Fibroblast of skin of scalp (primary cell): ENCODE measurements at places on chromosomes 12 and 14.

DNA sequence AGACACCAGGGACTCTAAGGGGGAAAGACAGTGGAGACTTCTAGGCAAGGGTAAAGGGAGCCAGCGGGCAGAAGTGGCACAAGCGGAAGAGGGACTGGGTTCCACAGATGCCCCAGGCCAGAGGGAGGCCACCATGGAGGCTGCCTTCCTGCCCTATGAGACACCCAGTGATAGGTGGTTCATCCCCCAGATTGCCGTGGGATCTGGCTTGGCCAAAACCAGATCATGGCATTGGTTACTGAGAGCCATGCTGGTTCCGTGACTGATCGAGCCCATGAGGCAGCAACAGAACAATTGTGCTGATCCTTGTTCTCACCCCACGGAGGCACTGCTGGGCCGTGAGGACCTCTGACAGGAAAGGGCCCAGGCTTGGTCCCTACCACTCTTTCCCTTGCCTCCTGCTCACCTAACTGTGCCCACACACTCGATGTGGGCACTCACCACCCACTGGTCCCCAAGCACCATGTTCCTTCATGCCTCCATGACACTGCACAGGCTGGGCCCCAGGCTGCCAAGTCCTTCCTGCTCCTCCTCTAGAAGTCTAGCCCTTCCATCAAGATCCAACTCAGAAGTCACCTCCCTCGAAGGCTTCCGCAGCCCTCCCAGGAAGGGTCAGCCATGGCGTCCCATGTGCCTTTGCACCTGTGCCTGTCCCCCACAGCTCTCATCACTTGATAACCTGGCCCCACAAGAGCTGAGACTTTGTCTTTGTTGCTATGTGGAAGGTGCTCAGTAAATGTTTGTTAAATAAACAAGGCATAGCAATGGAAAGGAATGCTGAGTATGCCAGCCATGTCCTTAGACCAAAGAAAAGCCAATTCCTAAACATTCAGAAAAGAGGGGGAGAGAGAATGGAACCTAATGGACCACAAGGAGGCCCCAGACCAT, 7.3 kb downstream of the KRT79 start:
- DNase-seq = peak; percentile 13

DNA sequence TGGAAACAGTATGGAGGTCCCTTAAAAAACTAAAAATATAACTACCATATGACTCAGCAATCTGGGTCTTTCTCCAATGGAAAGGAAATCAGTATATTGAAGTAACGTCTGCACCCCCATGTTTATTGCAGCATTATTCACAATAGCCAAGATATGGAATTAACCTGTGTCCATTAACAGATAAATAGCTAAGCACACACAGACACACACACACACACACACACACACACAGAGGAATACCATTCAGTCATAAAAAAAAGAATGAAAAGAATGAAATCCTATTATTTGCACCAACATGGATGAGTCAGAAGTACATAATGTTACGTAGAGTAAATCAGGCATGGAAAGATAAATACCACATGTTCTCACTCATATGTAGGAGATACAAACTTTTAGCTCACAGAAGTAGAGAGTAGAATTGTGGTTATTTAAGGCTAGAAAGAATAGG, 4.7 kb downstream of the KLRK1 start:
- peak; percentile 83 for DNase-seq

DNA sequence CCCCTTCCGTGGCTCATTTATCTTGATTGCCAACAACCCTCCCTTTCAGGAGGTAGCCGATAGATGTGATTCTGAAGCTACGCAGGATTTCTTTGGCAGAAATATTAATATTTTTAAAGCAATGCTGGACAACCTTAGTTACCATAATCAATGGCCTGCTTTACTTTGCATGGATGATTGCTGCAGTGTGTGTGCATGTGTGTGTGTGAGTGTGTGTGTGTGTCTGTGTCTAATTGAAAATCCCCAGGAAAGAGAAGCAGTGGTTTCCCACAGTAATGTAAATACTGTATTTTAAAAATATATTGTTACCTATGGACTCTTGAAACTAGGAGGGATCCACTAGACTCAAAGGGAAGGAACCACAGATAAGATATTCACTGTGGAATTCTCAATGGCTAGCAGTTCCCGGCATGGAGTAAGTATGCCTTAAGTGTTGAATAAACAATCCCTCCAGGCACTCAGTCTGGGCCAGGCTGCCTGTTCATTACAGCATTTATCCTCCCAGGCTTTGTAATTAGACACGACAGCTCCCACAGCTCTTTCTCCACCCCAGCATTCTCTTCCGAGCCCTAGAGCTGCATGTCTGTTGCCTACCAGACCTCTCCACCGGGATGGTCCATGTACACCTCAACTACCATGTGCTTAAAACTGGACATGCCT, 22.5 kb upstream of the C14orf132 start:
- DNase-seq = peak; percentile 25

- no peak for DNase-seq
These were observed 28.1 kb downstream of the CRADD start for GRCh38 chr12:93705237-93705636.

GRCh38 chr14:71550367-71550766, 381.9 kb upstream of the RGS6 start:
- DNase-seq = no peak

DNA sequence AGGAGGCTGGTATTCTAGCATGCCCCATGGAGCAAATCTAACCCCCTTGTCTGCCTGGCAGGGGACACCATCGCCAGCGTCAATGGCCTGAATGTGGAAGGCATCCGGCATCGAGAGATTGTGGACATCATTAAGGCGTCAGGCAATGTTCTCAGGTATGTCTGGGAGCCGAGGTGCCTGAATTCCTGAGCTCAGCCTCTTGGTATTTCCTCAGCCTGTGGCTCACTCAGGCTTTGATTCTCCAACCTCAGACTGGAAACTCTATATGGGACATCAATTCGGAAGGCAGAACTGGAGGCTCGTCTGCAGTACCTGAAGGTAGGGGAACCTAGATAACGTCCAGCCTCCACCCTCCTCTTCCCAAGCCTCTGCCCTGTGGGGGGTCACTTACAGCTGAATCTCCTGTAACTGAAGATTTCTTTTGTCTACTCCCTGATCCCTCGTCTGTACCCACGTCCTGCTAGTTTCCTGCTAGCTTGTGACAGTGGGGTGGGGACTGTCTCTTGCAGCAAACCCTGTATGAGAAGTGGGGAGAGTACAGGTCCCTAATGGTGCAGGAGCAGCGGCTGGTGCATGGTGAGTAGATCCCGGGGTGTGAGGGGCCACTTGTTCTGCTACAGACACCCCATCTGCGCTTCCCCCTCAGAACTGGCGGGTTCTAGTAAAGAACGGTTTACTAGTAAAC, 7.0 kb downstream of the TAMALIN start:
- no peak for DNase-seq

GRCh38 chr12:98504368-98504617, 11.1 kb upstream of the TMPO start:
- DNase-seq = no peak

GRCh38 chr12:75975702-75976101, 55.9 kb downstream of the PHLDA1 start:
- DNase-seq = no peak

DNA sequence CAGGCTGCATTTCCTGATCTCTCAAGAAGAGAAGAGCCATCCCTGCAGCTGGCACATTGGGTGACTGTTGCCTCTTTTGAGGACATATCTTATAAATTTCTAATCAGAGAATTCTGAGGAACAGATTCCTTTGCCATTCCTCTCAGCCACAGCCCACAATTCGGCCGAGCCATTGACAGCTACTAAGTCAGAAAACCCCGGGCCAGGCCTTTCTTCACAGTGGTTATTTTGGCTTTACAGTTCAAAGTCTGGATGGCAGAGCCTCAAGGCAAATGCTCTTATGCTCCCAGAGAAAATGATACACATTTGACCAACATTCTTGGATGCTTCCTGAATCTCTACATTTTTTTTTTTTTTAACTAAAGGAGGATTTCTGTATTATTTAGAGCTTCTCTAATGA, 138.4 kb upstream of the FRMD6 start:
- DNase-seq = peak; percentile 41

GRCh38 chr12:132561427-132562156, 48.8 kb downstream of the LRCOL1 start:
- no peak for DNase-seq

DNA sequence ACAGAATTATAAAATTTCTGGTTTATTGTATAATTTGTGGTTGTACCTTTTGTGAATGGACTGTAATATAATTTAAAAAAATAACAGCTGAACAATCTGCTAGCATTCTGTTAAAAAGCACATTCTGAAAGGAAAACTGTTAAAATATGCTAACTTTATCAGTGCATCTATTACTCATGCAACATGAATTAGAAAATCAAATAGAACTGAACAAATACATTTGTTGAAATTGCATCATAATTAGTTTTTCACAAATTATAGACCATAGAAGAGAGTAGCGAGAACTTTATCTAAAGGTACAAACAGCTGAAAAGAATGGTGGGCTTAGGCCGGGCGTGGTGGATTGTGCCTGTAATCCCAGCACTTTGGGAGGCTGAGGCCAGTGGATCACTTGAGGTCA, 33.0 kb downstream of the PTPN21 start:
- DNase-seq = peak; percentile 2

DNA sequence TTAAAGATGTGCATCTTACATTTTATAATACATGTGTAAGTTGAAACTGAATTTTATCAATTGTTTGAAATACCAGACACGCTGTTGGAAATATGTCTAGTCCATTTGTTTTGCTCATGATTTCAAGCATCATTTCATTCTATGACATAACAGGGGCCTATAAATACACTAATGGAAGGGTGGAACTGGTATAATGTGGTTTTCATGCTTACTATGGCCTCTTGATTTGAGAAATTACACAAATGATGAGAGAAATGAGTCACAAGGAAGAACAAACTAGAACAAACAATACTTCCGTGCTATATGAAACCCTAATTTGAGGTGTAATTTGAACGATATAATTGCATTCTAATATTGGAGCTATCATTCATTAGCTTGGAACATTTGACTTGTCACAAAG, 663.4 kb downstream of the SLC16A7 start:
- no peak for DNase-seq
